Panc1 (cell line): ENCODE measurements at places on chromosomes 16 and 17. TPM values are rescaled to one million over a fixed set of nuclear protein-coding genes. Genes with fewer than 3 reads are reported as not detected.

- DNase-seq, result no peak
These were observed 9.8 kb upstream of the MAP3K14 start for GRCh38 chr17:45326626-45327025.

- no peak for DNase-seq
These were observed 2.8 kb upstream of the NAT9 start for GRCh38 chr17:74778960-74779359.

DNA sequence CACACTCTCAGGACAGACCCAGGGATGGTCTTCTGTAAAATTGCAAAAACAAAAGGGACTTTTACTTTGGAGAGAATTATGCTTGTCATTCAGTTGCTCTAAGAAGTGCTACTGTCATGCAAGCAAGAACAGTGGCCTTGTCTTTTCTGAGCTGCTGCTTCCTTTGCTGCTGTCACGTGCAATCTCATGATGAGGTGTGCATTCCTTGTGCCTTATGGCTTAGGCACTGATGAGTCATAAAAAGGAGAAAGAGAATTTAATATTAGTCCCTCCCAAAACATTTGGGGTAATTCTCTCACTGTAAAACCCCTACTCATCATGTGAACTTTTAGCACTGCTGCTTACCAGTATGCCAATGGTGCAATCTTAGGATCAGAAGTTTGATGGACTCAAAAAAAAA, 2051.3 kb downstream of the TP53TG3F start:
- DNase-seq, result no peak

- DNase-seq, result no peak
These were observed 2.5 kb upstream of the SALL1 start for GRCh38 chr16:51153577-51154031.

DNA sequence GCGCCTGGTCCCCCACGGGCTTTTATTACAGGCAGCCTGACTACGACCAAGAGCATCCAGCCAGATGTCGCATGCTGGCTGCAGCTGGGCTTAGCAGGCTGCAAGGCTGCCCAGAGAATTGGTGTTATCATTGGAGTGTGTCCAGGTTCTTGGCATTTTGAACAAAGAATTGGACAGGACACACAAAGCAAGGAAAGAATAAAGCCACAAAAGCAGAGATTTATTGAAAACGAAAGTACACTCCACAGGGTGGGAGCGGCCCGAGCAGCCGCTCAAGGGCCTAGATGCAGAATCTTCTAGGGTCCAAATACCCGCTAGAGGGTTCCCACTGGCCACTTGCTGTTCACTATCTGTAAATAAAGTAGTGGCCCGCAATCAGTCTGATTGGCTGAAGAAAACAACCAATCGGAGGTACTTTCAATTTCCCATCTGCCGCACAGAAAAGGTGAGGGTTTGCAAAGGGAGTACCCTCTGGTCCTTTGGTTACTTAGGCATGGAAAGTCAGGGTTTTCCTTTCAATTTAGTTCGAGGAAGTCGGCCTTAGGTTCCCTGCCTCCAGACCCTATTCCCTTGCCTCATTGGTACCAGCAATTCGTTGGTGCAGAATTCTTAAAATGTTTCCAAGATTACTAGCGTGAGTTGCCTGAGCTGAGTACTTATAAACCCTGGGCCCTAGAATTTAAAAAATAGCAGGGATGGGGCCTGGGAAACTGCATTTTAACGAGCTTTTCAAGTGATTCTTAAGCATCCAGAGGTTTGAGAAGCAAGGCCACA, 38.5 kb upstream of the CNEP1R1 start:
- DNase-seq, result no peak

DNA sequence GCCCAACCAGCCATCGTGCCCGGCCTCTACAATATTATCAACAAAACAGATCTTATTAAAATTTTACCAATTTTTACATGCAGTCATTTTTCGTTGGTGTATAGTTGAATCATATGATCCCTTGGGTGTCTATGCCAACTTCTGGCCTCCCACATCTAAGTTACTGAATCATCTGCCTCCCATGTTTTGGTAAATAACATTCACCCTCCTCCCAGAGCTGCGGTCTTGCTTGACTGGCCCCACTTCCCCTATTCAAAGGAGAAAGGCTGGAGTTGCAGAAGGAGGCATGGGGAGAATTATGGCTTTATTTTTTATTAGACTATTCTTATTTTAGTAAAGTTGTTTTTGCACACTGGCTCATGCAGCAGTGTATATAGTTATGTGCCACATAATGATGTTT, 18.5 kb upstream of the CCL23 start:
- DNase-seq, result no peak

- no peak for DNase-seq
These were observed 21.5 kb downstream of the FBXO31 start for GRCh38 chr16:87361916-87362619.

DNA sequence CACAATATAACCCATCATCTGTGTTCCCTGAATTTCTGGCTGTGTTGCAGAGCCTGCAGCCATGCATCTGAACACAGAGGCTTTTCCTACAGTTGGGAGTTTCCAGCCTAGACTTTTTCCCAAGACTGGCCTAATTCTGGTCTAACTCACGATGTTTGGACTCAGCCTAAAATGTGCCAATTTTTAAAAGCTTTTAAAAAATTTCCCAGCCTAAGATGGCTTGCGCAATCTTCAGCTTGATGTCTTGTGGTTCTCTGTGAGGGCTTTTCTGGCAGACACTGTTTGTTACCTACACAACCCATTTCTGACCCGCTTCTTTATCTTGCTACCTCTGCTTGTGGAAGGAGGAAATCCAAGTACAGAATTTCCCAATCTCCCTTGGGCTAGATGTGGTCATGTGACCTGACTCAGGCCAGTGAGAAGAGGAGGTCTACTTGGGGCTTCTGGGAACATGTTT, 72.7 kb upstream of the GAS7 start:
- no peak for DNase-seq

DNA sequence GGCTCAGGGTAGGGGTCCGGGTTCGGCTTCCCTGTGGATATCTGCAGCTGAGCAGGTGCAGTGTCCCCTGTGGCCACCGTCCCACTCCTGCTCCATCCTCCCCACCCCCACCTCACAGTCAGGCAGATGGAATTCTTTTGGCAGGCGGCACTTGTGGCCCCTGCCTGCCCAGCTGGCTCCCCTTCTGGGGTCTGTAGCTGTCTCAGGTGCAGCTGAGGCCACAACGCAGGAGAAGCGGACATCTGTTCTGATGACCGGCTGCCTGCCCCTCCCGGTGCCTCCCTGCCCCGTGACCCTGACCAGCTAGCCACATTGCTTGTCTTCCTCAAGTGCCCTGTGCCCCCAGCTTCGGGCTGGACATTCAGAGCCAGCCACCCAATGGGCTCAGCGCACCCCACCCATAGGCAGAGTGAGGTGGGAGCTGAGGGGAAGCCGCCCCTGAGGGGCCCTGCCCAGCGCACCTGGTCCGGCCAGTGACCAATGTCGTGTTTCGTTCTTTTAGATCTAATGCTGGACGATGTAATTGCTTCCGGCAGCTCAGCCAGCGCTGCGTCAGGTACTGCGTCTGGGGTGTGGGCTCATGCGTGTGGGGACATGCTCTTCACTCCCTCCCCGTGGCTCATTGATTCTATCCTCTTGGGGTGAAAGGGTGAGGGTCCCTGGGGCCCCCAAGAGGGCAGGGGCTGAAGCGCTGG, 25.2 kb upstream of the ABCC3 start:
- no peak for DNase-seq

DNA sequence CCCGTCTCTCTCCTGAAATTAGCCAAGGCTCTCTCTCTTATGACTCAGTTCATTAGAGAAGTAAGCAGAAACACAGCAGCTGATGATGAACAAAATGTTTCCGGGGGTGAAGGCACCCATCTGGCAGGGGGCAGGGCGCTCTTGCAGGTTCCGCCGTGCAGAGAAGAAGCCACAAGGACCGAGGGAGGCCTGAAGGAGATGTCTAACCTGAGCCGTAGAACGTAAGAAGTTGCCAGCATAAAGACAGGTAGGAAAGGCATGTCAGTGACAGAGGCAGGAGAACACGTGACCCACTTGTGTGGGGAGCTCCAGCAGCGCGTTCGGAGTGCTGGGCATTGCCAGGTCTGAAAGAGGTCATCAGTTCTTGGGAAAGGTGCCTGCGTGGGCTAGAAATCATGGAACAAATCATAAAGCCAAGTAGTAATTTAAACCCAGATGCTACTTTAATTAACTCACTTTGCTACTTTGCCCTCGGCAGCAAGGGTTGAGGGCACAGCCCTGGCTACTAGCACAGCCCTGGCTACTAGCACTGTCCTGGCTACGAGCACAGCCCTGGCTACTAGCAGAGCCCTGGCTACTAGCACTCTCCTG, 198.6 kb downstream of the RPTOR start:
- no peak for DNase-seq

DNA sequence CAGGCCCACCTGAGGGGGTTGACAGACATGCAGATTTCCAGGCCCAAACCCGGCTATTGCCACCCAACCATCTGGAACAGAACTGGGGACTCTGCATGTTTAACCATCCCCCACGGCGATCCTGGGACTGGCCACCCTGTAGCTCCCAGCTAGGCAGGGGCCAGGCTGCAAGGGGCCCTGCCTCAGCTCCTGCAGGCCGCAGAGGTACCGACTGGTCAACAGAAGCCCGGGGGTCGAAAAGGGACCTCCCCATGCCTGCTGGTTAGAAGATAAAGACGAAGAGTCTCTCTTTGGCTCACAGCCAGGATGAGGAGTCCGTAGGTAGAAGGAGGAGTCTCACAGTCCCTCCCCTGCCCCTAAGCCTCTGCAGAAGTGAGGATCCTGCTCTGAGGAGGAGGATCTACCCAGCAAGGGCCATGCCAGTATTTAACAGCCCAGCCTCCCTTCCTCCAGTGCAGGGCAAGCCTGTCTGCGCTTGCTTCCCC, 223.4 kb upstream of the TNRC6C start:
- no peak for DNase-seq

GRCh38 chr17:38735161-38735997, 5.2 kb downstream of the CISD3 start:
- DNase-seq, result no peak

- DNase-seq, result no peak
These were observed 23.1 kb upstream of the CDC42EP4 start for GRCh38 chr17:73334771-73335513.

DNA sequence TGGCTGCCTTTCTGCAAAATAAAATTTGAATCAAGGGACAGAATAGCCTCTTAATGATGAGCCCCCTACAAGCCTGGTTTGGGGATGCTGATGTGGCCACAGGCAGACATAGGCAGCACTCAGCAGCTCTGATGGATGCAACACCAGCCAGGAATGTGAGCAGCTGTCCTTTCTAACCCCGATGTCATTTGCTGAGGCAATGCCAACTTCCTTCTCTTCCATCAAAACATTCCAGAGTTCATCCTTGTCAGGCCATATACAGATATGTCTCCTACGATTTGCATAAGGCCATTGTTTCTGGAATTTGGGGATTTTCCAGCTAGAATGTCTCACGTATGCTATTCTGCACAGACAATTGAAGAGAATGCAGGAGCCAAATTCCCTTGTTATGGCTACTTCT, 52.1 kb upstream of the MYOCD start:
- DNase-seq, result no peak

DNA sequence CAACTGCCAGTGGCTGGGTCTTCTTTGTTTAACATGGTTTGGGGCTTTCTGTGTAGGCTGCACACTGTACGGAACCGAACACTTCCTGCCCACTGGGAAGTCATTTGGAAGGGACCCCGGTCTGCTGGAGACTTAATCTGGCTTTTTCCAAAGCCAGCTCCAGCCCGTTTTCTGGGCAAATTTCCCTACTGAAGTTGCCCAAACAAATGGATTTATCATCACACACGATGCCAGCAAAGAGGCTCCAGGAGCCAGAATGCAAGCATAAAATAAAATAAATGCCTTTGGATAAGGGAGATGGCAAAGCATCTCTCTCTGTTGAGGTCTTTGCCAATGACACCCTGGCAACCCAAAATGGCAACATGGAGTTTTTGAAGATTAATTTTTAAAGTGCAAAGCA, 259.9 kb upstream of the IRX3 start:
- no peak for DNase-seq

DNA sequence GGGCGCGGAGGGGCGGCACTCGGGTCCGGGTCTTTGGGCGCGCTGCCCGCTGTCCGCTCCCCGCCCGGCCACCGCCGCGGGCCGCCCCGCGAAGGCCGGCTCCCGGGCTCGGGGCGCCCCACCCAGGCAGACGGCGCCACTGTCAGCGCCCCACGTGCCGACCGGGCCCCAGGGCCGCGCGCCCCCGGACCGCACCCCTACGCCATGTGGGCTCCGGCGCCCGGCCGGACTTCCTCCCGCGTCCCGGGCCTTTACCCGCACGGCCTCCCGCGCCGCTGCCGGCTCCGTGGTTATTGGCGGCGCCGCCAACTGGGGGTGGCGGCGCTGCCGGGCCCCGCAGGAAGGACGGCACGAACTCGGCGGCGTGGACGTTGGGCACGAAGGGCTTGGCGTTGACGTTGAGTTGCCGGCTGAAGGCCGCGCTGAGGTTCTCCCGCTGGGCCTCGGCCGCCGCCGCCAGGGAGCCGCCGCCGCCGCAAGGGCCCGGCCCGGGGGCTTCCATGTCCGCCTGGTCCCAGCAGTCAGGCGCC, 577 bp downstream of the GSPT1 start:
- no peak for DNase-seq

DNA sequence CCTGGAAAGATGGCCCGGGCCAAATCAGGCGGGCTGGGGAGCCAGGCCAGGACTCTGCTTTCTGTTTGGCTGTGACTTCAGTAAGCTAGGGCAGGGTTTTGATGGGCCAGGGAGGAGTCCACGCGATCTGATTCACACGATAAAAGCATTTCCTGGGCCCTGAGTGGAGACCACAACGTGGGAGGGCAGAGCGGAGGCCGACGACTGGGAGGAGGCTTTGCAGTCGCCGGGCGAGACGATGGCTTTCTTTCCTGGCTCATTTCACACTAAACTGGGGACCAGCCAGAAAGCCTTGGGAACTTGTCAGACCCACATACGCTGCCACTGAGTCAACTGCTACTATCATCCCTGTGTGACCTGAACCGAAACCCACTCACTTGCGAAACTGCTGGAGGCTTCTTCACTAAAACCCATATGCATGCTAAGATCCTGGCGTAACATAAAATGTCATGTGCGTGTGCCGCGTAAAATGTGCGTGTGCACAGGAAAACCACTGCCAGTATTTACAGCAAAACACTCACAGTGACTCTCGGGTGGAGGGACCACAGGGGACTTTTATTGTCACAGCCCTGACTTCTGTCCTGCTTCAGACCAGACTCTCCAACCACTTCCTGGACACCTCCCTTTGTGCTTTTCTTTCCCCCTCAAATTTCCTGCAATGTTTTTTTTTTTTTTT, 14.2 kb upstream of the RHBDF2 start:
- DNase-seq, result no peak

Gene CHD9NB
- 0.64 TPM for total RNA-seq

Gene SLC9A5
- 1.7 TPM for total RNA-seq

Gene NPB
- total RNA-seq, result 3.9 TPM

Gene NOTUM
- 2.0 TPM for total RNA-seq

Gene MYO15A
- total RNA-seq, result 0.36 TPM

Gene ABI3
- total RNA-seq, result not detected

Gene CDRT15
- not detected for total RNA-seq

Gene CDC6
- 66.3 TPM for total RNA-seq
